ENCODE measurements at places on chromosomes 1 and 21. TPM values are rescaled to one million over a fixed set of nuclear protein-coding genes. Genes with fewer than 3 reads are reported as not detected.

- H3K36me3 ChIP-seq: no peaks in the 10 kb centered on the region
- DNase-seq: peak; percentile 100
- peak within 1 kb of the TSS; percentile 69 for H3K4me3 ChIP-seq
Measured at GRCh38 chr1:29181413-29182225, at the start of gene SRSF4. TSS of gene SRSF4 (minus strand) at chr1:29181900. CDS start at chr1:29181752, 148 bp downstream.

DNA sequence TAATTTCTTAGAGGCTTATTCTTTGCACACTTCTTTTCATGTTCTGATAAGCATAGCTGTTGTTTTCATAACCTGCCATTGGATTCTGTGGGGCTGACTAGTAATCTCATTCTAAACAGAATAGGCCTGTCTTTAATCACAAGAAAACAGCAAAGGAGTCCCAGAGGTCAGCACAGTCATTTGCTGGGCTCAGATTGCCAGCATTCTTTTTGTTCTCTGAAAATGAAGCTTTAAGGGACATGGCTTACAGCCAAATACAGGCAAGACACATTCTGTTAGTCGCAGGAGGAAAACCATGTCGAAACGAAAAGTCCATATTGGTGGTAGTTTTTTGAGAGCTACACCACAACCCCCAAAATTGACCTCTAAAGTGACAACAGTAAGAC is 75.0 kb downstream of the MRPS6 start:
- no peaks in the 10 kb centered on the region for H3K27me3 ChIP-seq
- H3K27ac ChIP-seq: no peak overlapping the region
- no peaks in the 10 kb centered on the region for H3K36me3 ChIP-seq
- peaks cover 4% of the 10 kb centered on the region for H3K4me1 ChIP-seq
- H3K4me3 ChIP-seq: no peak overlapping the region
- no peak for DNase-seq

DNA sequence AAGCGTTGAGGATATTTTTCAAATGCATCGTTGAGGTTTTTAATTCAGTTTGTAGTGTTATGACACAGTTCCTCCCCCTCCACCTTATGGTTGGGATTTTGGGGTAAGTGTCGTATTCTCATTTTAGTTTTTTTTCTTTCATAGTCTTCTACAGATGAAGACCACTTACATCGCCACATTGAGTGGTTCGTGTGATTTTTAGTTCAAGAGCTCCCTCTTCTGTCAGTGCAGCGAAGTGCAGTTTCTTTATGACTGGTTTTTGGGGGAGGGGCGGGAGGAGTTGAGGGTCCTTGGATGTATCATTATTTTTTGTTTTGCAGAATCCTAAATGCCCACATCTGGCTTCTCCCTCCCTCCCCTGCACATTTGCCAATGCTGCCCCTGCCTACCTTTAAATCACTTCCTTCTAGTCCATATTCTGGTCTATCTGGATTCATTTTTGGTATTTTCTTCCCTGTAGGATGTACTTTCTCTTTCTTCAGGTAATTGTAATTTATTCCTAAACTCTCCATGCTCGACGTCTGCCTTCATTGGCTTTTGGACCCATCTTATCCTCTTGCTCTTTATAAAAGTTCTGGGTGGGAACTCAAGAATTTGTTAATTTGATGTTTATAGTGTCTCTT is 433.1 kb downstream of the CAMTA1 start:
- no peaks in the 10 kb centered on the region for H3K4me1 ChIP-seq
- no peak overlapping the region for H3K4me3 ChIP-seq
- no peaks in the 10 kb centered on the region for H3K36me3 ChIP-seq
- DNase-seq: no peak

DNA sequence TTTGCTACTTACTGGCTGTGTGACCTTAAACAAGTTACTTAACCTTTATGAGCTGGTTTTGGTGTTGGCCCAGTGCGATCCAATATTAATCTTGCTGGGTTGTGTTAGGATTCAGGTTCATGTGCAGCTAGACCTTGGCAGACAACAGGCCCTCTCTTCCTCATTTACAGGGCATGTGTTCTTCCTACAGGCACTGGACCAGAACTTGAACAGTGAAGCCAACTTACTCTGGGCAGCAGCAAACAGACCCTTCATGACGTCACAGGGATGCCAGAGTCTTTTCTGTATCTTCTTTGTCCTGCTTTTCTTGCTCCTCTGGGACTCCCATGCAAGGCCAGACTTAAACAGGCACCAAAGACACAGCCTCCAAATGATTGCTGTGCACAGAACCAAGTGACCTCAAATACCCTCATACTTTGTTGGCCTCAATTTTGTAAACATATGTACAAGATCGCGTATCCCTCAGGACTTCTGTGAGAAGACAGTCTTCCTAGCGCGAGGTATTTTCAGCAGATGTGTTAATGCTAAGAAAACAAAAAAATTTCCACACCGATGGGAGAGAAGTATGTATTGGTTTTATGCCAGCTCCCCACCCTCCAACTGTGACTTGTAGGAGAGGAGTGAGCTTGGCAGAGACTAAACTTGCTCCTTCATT is 73.7 kb downstream of the URB2 start:
- H3K27ac ChIP-seq: no peak overlapping the region
- no peak for DNase-seq
- no peaks in the 10 kb centered on the region for H3K27me3 ChIP-seq

DNA sequence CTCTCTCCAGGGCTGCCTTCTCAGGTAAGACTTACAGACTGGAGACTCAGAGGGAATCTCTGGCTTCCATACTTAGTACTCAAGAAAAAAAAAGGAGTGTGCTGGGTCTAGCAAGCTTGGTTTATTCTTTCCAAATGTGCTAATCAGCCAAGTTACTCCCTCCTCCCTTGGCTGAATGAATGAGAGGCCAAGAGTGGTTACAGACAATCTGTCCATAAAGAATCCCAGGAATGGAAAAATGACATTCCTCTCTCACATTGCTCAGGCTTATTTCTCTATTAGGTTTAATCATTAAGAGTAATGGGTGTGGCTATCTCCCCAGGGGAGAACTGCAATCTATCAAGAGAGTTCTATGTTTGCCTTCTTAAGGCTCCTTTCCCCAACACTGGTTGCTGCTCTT is 547.3 kb upstream of the PLXNA2 start:
- H3K4me1 ChIP-seq: no peaks in the 10 kb centered on the region
- no peak overlapping the region for H3K4me3 ChIP-seq
- DNase-seq: no peak
- H3K27me3 ChIP-seq: no peaks in the 10 kb centered on the region

DNA sequence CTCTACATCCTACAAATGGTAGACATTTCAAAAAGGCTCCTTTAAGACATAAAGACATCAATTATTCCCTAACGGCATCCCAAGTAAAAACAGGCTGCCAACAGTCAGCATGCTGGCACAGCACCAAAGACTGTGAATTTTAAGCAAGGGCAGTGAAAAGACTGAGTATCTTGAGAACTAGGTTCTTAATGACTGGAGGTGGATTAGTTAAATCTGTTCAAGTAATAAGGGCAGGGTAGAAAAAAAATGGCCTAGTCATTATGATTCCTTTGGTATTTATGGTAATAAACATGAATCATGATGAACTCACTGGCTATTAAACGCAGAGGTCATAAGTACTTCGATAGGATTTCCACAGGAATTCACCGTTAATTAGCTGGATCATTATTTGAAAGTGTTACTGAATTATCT is 75.2 kb downstream of the KIFAP3 start:
- no peaks in the 10 kb centered on the region for H3K4me1 ChIP-seq
- peak; percentile 49 for DNase-seq
- H3K4me3 ChIP-seq: no peak overlapping the region

The PLA2G2F gene
- not detected for total RNA-seq

DNA sequence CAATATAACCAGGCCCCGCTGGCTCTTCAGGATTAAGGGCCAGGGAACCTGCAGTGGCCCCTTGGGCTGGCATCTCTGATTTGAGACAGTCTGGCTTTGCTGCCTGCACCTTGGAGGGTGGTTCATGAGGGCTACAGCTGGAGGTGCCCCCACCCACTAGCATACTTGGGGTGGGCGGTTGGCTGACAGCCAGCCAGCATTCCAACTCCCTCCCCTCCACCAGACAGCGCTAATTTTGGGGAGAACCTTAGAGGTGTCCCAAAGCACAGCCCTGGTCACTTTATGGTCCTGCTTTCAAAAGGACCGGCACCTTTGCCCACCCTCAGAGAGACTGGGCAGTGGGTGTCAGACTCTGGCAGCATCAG is 180.7 kb upstream of the VAMP3 start:
- no peak overlapping the region for H3K27ac ChIP-seq
- no peaks in the 10 kb centered on the region for H3K36me3 ChIP-seq
- DNase-seq: peak; percentile 24

- no peaks in the 10 kb centered on the region for H3K36me3 ChIP-seq
- H3K4me1 ChIP-seq: no peaks in the 10 kb centered on the region
- no peaks in the 10 kb centered on the region for H3K27me3 ChIP-seq
- peak within 1 kb of the TSS; percentile 60 for H3K27ac ChIP-seq
- H3K4me3 ChIP-seq: peak within 1 kb of the TSS; percentile 81
Measured at GRCh38 chr1:232630047-232630893, at the start of gene SIPA1L2. TSS of gene SIPA1L2 (minus strand) at chr1:232630133. CDS start at chr1:232515339, 114,794 bp downstream.

All from aorta (tissue), 5 donors.